ENCODE measurements at places on chromosomes 11 and 22. TPM values are rescaled to one million over a fixed set of nuclear protein-coding genes. Genes with fewer than 3 reads are reported as not detected.

GRCh38 chr11:119828819-119829218 is 99.8 kb upstream of the NECTIN1 start:
- DNase-seq, result no peak

The PGA3 gene
- not detected for total RNA-seq

The RFPL3 gene
- total RNA-seq, result not detected

- DNase-seq, result peak; percentile 66
Measured at GRCh38 chr22:22207845-22208564, 36.6 kb upstream of the VPREB1 start.

- DNase-seq, result peak; percentile 29
Measured at GRCh38 chr11:69172674-69173073, 16.9 kb downstream of the SMIM38 start.

- DNase-seq, result no peak
Measured at GRCh38 chr11:111911563-111912401, at the start of gene CRYAB. Gene CRYAB, minus strand, starts transcription at chr11:111911770. Its CDS starts 46 bp downstream, at chr11:111911724.

- DNase-seq, result no peak
Measured at GRCh38 chr11:9607511-9607899, 34.0 kb downstream of the WEE1 start.

GRCh38 chr11:121117788-121118187 is 16.7 kb downstream of the TECTA start:
- no peak for DNase-seq

DNA sequence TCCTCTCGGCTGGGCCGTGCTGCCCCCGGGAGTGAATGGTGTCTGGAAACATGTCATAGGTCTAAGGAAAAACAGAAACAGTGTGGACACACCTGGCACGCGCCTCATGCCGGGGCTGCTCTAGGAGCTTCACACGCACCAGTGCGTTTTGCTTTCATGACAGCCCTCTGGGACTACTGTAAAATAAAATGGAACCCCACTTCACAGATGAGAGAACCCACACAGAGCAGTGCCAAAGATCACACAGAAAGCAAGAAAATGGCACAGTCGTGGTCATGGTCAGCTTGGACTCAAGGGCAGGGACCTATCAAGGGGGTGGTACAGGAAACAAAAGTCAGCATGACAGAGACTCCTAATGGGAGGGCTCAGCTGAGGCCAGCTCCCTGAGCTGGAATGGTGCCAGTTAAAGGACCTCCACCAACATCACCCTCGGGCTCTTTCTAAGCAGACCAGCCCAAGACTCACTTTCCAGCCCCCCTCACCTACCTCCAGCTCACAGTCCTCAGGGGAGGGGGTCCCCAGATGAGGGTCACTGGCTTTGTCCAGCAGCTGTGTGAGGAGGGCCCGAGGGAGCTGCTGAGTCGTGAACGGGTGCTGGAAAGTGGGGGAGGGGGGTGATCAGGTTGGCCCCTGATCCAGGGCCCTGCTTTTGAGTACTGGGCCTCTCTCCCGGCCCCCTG is 3.3 kb downstream of the MAP4K2 start:
- no peak for DNase-seq

DNA sequence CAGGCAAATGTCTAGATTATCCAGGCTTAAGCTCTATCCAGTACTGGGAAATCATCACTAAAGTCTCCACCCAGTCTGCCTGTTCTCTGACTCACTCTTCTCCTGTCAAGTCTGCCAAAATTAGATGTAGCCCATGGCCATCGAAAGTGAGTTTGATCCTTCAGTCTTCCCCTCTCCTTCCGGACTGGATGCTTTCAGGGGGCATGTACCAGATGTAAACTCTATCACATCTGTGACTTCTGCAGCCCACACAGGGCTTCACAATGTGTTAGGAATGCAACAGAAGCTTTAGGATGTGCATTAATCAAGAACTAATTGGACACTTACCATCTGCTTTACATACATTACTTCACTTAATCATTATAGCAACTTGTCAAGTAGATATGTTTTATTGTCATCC is 12.3 kb downstream of the ME3 start:
- DNase-seq, result no peak

DNA sequence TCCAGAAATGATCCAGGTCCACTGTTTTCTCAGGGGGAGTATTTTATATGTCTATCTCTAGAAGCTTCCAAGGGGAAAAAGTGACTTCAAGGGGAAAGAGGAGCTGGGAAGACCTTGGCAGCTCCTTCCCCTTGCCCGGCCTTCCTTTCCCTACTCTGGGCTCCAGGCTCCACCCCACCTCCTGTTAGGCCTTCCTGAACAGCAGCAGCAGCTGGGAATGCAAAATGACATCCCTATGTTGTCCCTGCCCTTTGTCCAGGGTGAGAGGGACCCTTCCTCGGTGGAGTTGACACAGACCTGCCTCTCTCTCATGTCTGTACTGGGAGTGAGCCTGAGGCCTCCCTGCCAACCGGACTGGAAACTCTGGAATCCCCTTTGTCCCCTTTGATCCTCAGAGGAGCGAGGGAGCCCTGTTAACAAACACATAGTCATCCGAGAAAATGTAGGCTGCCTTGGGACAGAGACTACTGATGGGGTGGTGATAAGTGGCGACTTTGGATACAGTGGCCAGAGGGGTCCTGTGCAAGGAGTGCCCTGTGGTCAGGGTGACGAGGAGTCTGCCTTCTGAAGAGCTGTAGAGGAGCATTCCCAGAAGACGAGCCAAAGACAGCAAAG is 9.0 kb upstream of the MALAT1 start:
- DNase-seq, result peak; percentile 71

DNA sequence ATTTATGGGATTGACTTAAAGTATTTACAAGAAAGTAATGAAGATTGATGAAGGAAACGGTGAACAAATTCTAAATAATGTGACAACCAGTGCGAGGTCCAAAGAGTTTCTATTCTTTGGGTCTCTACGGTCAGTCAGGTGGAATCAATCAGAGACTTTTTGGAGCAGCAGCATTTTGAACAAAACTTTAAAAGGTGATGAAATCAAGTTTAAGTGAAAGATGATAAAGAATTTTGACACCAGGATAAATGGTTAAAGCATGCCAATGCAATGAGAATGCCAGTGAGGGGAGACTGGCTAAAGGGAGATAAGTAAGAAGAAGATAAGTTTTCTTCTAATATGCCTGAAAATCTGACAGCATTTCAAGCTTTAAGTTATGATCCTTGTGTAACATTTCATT is 67.9 kb downstream of the DCUN1D5 start:
- no peak for DNase-seq

GRCh38 chr11:48002561-48002960 is 22.2 kb downstream of the PTPRJ start:
- no peak for DNase-seq

All from HT-29 (cell line).